ENCODE measurements at places on chromosomes 3 and 15.

DNA sequence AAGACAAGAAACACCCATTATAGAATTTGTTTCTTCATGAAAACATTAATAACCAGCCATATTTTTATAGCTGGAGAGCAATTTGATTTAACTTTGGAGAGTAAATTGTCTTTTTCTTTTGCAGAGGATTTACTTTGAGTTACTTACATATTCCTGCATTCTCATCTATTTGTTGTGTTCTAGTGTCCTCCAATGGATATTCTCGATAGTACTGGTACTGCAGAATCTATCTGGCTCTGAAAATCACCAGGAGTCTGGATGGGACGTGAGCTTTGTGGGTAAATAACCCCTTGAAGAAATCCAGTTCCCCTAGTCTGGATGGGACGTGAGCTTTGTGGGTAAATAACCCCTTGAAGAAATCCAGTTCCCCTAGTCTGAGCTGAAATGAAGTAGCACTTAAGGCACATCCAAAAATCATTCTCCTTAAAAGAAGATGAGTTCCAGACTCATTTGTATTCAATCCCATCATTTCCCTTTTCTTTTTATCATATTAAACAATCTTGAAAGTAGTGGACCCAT is 294.1 kb upstream of the UBE2E2 start:
- no peak for DNase-seq

GRCh38 chr15:81795899-81796298 is 249.9 kb downstream of the MEX3B start:
- DNase-seq = no peak

DNA sequence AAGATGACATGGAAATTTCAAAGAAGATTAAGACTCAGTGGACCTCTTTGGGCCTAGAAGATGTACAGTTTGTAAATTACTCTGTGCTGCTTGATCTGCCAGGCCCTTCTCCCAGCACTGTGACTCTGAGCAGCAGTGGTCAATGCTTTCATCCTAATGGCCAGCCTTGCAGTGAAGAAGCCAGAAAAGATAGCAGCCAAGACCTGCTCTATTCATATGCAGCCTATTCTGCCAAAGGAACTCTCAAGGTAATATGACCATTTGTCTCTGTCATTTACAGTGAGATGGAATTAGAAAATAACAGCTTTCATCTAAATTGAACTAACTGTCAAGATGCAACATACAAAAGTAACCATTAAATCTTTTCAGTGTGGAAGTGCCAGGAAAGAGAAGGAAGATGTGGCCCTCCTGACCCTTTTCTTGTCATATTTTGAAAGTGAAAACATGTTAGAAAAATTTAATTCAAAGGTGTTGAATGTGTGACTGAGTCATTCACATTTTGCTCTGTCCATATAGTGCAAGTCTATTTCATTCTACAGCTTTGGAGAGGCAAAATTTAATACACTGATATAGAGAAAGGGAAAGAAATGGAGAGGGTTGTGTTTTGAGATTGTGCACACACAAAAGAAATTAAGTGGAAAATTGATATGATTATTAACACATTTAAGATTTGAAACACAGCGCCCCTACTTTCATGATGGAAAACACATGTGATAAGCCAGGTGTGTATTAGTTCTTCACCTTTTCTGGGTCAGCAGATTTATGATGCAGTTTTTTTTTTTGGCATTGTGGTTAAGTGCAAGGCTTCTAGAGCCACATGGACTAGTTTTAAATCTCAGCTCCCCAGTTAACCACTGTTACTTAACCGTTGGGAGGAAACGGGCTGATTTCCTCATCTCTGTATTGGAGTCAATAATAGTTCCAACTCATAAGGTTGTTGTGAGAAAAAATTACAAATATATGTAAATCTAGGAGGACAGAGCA is 375.1 kb downstream of the NAALADL2 start:
- DNase-seq = no peak

DNA sequence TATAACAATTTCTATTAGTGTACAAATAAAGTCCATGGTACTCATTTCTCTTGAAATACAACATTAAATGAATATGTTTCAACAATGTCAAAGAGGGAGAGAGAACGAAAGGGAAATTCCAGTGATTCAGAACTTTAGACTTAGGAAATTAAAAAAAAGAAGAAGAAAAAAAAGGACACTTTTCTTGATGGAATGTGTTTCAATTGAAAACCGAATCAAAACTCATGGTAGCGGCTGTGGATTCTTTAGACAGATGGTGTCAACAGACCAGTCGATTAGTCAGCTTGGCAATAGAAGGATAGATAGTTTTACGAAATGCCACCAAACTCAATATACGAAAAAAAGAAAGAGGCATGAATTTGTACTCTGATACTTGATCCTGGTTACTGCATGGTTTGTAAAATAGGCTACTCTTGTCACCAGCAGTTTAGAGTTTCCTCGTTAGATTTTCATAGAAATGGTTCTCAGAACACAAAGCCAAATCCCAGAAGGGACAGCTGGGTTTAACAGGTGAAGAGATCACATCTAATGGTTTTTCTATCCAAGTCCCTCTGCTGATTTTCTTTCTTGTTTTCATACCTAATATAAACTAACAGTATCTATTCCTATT is 793.5 kb downstream of the ROBO1 start:
- DNase-seq = no peak

DNA sequence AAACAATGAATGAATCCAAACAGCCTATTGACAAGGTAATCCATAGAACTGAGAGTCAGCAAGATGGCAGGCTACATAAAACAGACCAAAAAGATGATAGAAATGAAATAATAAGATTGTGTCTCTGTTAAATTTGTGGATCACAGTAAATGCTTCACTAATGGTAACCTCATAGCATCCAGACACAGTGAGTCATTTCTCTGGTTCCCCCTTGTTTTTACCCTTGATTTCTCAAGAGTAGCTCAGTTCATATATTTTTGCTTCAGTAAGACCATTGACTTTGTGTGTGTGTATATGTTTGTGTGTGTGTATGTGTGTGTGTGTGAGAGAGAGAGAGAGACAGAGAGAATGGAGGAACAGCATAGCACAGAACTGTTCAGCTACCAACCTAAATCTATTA is 546.9 kb downstream of the RBMS3 start:
- no peak for DNase-seq

- no peak for DNase-seq
These were observed 44.7 kb upstream of the PLCL2 start for GRCh38 chr3:16840101-16840424.

- DNase-seq = no peak
These were observed 31.6 kb downstream of the COL8A1 start for GRCh38 chr3:99669879-99670555.

- no peak for DNase-seq
These were observed 2.1 kb downstream of the XCR1 start for GRCh38 chr3:46025139-46025538.

DNA sequence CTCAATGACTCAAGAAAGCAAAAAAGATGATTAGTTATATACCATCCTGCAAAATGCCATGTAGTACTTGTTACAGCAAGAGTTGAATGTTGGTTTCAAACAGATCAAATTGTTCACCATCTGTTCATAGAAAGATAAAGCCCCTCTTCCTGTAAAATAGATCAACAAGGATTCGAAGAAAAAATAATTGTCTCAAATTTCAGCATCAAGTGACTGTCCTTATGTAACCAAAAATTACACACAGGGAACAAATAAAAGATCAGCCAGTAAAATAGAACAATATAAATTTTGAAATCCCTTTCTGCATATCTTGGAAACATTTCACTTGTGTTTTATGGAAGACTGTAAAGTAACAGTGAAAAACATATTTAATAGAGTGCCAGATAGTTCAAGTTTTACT is 165.1 kb upstream of the STAC start:
- no peak for DNase-seq

DNA sequence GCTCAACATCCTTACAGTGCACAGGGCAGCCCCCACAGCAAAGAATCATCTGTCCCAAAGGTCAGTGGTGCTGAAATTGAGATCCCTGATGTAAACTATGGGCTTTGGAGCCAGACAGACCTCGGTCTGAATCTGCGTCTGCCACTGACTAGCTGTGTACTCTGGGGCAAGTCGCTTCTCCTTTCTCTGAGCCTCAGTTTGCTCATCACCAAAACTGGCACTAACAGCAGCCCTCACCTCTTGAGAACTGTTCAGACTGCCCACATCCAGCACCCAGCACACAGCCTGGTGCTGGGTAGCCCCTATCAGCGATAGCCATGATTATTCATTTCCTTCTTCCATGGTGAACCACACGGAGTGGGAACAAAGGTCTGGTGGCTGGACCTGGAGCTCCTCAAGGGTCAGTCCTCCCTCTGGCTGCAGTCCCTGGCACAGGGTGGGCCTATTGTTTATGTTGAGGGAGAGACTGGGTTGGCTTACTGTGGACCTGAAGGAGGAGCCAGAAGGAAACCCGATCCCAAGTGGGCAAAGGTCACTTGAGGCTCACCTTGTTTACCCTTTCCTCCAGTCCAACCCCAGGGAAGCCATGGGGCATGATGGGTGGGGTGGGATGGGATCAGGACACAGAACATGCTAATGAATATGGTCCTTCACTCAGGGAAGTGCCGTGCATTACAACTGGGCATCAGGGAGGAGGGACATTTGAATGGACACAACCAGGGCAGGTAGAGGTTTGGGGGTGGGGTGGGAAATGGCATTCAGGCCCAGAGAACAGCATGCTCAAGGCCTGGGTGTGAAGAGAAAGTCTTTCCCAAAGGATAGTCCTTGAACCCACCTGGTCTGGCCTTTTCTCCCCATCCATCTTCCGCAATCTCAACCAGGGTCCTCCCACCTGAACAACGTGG is 1.6 kb upstream of the PRKCD start:
- no peak for DNase-seq

GRCh38 chr3:187209491-187209890 is 12.2 kb downstream of the RTP1 start:
- no peak for DNase-seq

- no peak for DNase-seq
These were observed 84.9 kb downstream of the WWTR1 start for GRCh38 chr3:149572796-149573414.

DNA sequence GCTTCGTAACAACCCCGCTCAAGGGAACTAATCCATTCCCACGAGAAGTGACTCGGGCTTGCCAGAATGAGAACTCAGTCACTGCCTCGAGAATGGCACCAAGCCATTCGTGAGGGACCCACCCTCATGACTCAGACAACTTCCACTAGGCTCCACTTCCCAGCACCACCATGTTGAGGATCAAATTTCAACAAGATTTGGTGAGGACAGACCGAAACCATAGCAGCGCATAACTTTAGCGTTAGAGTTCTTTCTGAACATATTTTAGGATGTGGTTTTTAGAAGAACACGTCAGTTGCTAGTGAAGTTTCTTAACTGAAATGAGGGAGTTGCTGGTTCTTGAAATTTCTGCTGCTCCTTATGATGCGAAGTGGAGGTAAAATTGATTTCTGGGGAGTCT is 13.5 kb downstream of the PTPRG start:
- no peak for DNase-seq

GRCh38 chr3:126526668-126527005 is 2.7 kb downstream of the CHST13 start:
- no peak for DNase-seq

GRCh38 chr3:52005571-52005986 is 9.9 kb upstream of the RPL29 start:
- DNase-seq = no peak

DNA sequence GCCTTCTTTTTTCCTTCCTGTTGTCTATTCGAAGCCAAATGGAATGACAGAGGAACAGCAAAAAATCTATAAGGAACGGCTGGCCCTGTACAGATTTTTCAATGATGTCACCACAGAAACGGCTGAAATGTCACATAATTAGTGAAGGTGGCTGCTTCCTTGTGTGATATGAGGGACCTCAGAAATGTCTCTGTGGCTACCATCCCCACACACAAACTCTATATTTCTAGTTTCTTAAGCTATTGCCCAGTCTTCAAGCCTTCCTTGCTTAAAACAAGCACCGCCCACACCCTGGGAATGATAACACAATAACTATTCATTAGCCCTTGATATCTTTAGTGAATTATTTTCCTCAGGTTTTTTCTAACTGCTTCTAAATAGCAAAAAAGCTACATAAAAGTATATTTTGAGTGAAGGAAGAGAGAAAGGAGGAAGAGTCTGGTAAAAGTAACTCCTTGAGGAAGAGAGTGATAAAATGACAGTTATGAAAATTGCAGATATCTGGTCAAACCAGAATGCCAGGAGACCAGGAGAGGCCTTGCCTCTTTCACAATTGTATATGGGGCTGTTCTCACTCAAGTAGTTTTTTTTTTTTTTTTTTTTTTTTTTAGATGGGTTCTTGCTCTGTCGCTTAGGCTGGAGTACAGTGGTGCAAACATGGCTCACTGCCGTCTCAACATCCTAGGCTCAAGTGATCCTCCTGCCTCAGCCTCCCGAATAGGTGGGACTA is 38.7 kb downstream of the FMN1 start:
- DNase-seq = no peak

DNA sequence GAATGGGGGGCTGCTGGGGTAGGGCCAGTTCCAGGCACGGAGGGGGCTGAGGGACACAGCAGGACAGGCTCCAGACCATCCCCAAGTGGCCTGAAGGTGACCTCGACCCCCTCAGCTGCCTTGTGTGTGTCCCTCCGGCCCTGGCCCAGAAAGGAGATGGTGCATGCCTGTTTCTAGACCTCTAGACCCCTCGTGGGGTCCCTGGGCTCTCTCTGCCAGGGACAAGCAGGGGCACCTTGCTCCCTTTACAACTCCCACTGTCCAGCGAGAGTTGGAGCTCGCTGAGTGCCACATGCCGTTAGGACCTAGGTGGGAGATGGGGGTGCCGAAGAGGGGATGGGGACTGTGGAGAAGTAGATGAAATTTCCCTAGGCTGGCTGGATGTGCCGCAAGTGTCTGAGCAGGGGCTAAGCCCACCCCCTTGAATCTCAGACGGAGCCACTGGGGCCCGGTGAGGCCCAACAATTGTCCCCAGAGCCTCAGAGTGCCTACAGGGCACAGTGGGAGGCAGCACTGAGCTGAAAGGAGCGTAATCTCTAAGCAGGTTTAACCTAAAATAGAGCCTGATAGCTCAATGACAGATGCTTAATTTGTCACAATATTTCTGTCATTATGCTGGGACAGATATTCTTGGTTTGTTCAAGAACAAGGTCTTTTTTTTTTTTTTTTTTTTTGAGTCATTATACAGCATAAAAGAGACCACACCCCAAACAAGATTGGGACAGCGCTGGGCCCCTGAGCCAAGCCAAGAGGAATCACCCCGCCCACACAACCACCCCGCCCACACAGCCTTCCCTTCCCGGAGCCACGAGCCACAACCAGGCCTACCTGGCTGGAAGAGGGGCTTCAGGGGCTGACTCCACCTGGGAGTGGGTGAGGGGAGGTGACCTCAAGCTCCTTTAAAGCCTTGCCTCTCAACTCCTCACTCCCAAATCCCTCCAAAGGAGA is 23.6 kb upstream of the KLF13 start:
- no peak for DNase-seq

GRCh38 chr3:15300323-15301078 is 31.9 kb downstream of the SH3BP5 start:
- peak; percentile 84 for DNase-seq

- no peak for DNase-seq
These were observed 5.9 kb downstream of the KBTBD13 start for GRCh38 chr15:65082303-65082953.

DNA sequence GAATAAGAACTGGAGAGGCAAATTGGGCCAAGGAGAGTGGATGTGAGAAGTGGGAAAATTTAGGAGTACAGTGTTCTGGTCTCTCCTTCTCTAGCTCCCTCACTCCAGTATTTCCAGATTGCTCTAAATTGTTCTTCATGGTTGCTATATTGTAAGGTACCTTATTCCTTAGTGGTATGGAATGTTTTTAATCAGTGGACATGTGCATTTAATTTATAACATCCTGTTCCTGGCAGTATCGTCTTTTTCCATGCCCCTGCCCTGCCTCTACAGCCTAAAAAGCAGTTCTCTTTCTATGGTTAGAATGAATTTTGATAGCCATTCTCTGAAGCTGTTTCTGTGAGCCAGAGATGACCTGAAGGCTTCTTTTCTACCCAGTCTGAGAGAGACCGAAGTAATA is 180.5 kb downstream of the TCF12 start:
- no peak for DNase-seq

All from SK-MEL-5 (cell line).